ENCODE measurements at places on chromosomes 4 and X. TPM values are rescaled to one million over a fixed set of nuclear protein-coding genes. Genes with fewer than 3 reads are reported as not detected.

SMAD1 gene
- 22.1 TPM for total RNA-seq

PFKFB1 gene
- 0.16 TPM for total RNA-seq

TMEM150C gene
- total RNA-seq: under 0.01 TPM

FAM50A gene
- total RNA-seq: 128 TPM

STIM2 gene
- 17.0 TPM for total RNA-seq

APLN gene
- 0.32 TPM for total RNA-seq

INTU gene
- total RNA-seq: 4.1 TPM

CYTL1 gene
- total RNA-seq: not detected

TMEM271 gene
- not detected for total RNA-seq

MAP7D2 gene
- total RNA-seq: not detected

Measured in bronchial smooth muscle cell (primary cell).